Natural killer cell treated with Interleukin-12 subunit alpha and Interleukin-12 subunit beta and Interleukin-15 and Interleukin-18, amount 100 ng/mL, for 72 hours (primary cell): ENCODE measurements at places on chromosomes 6 and 20. TPM values are rescaled to one million over a fixed set of nuclear protein-coding genes. Genes with fewer than 3 reads are reported as not detected.

The SLC22A16 gene
- not detected for total RNA-seq

The SYCP2L gene
- total RNA-seq: 1.6 TPM

The POPDC3 gene
- total RNA-seq: not detected

The VGLL2 gene
- total RNA-seq: not detected

The EPHA7 gene
- total RNA-seq: not detected

- peaks cover 10% of the 10 kb centered on the region for H3K27me3 ChIP-seq
- no peak for DNase-seq
- H3K36me3 ChIP-seq: no peaks in the 10 kb centered on the region
- no peak overlapping the region for H3K4me3 ChIP-seq
- H3K4me1 ChIP-seq: no peaks in the 10 kb centered on the region
These were observed 20.8 kb upstream of the ADGRF4 start for GRCh38 chr6:47677381-47678100.

- no peaks in the 10 kb centered on the region for H3K27me3 ChIP-seq
- peaks cover 40% of the 10 kb centered on the region for H3K36me3 ChIP-seq
- H3K4me1 ChIP-seq: no peaks in the 10 kb centered on the region
- no peak for DNase-seq
- H3K4me3 ChIP-seq: no peak overlapping the region
These were observed 16.6 kb upstream of the LYRM2 start for GRCh38 chr6:89655122-89655521.

GRCh38 chr6:13677878-13678254, 33.8 kb downstream of the RANBP9 start:
- peaks cover 45% of the 10 kb centered on the region for H3K4me1 ChIP-seq
- H3K4me3 ChIP-seq: no peak overlapping the region
- H3K36me3 ChIP-seq: peaks cover 20% of the 10 kb centered on the region
- no peak for DNase-seq
- H3K27me3 ChIP-seq: no peaks in the 10 kb centered on the region

DNA sequence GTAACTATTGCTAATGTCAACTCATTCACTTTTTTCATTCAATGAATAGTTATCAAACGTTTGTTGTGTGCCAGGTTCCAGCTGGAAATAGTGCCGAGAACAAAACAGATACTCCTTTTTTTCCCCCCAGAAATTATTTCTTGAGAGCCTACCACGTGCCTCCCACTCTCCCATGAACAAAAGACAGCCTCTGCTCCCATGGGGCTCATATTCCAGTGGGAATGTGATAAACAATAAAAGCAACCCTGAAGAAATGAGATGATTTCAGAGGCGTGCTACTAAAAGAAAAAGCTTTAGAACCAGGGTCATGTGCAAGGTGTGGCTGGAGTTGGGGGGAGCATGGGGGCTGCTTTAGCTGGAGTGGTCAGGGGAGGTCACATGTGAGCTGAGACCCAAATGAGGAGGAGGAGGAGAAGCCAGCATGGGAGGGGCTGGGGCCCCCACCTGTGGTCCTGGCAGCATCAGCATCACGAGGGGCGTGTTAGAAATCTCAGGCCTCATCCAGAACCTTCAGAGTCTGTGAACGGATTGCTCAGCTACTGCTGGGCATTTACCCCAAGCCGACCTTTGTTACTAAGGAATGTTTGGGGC, 157.4 kb downstream of the EYA2 start:
- no peaks in the 10 kb centered on the region for H3K36me3 ChIP-seq
- H3K4me1 ChIP-seq: no peaks in the 10 kb centered on the region

DNA sequence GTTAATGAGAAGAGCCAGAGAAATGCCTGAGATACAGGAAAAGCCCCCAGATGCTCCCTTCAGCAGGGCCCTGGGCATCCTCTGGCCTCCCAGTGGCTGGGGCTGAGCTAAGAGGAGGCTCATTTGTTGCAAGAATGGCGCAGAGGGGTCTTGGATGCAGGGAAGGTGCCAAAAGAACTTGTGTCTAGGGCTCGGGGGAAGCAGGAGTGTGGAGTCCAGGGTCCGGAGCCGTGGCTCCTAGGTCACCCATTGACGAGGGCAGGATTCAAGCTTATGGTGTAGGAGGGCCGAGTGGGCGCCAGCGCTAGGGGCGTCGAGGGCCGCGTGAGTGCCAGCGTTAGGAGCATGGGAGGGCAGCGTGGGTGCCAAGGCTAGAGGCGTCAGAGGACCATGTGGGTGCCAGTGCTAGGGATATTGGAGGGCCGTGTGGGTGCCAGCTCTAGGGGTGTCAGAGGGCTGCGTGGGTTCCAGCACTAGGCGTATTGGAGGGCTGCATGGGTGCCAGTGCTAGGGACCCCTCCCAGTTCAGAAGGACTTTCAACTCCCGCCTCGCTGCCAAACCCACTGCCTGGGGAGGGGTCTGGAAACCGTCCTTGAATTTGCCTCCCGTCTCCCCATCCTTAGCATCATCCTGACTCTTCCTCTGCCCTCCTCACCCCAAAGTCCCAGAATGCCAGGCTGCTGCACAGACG, 250.5 kb upstream of the AFDN start:
- no peak overlapping the region for H3K27ac ChIP-seq
- no peaks in the 10 kb centered on the region for H3K4me1 ChIP-seq
- H3K36me3 ChIP-seq: no peaks in the 10 kb centered on the region
- no peak overlapping the region for H3K4me3 ChIP-seq

GRCh38 chr6:122709922-122710512, 69.5 kb upstream of the FABP7 start:
- H3K27me3 ChIP-seq: no peaks in the 10 kb centered on the region
- no peaks in the 10 kb centered on the region for H3K36me3 ChIP-seq
- H3K27ac ChIP-seq: no peak overlapping the region
